ENCODE measurements at places on chromosomes 7 and 10. TPM values are rescaled to one million over a fixed set of nuclear protein-coding genes. Genes with fewer than 3 reads are reported as not detected.

DNA sequence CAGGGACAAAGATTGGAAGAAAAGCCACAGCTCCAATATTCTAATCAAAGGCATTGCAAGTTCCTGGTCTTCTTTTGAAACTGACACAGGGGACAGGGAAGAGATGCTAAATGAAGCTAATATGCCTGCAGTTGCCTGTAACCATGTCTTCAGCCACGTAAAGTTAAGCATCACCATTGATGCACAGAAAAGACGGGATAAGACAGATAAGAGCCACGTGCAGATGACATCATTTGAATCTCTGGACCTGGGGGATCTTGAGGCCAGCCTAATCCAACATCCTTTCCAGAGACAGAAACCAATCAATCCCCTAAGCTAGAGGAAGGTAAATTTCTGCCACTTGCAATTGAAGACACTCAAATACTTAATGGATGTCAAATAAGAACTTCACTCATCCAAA lies 93.4 kb downstream of the PIP4K2A start:
- DNase-seq: no peak

The CTAGE6 gene
- not detected for total RNA-seq

The PPP1R17 gene
- total RNA-seq: not detected

DNA sequence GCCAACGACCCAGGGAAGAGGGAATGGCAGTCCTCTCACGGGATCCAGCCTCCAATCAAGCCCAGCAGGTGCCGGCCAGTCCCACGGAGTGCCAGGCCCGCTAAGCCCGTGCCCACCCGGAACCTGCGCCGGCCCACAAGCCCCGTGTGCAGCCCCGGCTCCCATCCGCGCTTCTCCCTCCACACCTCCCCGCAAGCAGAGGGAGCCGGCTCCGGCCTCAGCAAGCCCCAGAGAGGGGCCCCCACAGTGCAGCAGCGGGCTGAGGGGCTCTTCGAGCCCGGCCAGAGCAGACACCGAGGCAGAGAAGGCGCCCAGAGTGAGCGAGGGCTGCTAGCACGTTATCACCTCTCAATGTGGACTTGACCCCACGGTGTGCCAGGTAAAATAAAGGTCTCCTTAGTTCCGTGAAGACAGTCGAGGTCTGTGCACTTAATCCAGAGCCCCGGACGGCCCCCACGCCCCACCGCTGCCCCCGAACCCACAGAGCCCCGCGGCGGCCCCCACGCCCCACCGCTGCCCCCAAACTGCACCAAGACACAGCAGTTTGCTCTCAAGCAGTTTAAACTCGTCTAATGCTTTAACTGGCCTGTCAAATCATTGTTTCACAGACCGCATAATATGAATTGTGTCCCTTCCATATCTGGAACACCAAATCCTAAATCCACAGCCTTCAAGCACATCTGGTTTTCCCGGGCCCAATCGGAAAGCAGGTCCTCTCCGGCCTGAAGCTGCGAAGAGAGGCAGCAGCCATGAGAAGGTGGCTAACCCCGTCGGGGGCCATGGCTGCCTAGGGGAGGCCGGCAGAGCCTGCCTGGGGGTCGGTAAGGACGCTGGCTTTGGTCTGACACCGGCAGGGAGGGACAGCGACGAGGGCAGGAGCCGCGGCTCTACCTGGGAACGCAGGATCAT lies 307.8 kb downstream of the PTPRN2 start:
- no peak for DNase-seq

The INSYN2A gene
- total RNA-seq: not detected

Data from colonic mucosa (tissue), 4 donors.